Stimulated activated CD4-positive, alpha-beta T cell treated with anti-CD3 and anti-CD28 coated beads, TNF-alpha, amount 100 ng/mL, for 48 hours (primary cell): ENCODE measurements at places on chromosomes 2 and 18.

DNA sequence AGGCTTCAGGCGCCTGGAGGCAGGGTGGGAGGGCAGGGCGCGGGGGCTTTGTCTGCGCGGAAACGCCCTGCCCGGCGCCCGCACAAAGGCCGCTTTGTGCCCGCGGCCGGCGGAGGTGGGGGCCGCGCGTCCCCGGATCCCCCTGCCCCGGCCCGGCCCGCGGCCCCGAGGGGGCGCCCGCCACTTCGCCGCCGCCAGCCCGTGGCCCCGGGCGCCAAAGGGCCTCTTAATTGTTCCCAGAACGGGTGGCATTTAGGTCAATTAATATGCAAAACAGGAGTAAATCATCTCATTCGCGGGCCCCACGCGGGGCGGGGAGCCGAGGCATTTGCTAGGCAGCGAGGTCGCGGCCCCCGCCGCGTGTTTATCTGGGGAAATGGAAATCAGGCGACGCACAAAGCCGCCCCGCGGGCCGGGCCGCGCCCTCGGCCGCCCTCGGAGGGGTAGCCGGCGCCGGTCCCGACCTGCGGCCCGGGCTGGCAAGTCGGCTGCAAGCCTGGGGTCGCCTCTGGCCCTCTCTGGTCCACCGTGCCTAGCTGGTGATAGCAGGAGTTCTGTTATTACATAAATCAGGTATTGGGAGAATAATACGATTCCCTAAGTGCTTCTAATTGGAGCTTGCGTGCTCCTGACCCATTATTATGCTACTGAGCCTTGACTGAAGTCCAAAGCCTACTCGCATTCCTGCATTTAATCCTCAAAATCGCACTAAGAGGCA, 148.2 kb upstream of the GLI2 start:
- DNase-seq, result no peak

DNA sequence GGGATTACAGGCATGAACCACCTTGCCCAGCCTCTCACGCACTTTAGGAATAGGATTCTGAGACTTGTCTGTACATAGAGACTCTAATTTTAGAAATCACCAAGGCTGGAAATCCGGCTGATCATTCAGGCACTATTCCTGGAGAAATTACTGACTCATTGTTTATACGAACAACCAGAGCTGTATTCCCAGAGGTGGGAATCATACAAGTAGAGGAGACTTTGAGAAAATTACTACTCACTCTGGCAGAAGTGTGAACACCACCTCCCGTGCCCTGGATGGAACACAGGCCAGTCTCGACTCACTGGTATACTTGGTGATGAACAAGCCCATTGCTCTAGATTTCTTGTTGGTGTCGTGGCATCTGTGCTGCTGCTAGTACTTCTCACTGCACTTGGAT, 5.8 kb upstream of the ADNP2 start:
- DNase-seq, result no peak

DNA sequence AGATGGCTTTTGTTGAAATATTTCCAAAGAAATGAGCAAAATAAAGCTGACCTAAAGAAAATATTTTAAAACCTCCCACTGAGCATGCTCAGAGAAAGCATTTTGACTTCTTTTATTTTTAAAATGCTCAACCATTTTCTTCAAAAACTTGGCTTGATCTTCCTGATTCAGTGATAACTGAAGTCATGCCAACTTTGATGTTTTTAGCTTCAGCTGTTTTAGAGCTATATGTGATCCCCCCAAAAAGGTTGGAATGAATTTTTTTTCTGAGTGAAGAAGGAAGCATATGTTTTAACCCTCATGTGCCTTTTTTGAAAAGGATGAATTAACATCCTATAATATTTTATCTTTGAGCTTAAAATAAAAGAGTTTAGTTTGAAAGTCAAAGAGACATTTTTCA, 612.0 kb downstream of the ARHGAP15 start:
- DNase-seq, result no peak

DNA sequence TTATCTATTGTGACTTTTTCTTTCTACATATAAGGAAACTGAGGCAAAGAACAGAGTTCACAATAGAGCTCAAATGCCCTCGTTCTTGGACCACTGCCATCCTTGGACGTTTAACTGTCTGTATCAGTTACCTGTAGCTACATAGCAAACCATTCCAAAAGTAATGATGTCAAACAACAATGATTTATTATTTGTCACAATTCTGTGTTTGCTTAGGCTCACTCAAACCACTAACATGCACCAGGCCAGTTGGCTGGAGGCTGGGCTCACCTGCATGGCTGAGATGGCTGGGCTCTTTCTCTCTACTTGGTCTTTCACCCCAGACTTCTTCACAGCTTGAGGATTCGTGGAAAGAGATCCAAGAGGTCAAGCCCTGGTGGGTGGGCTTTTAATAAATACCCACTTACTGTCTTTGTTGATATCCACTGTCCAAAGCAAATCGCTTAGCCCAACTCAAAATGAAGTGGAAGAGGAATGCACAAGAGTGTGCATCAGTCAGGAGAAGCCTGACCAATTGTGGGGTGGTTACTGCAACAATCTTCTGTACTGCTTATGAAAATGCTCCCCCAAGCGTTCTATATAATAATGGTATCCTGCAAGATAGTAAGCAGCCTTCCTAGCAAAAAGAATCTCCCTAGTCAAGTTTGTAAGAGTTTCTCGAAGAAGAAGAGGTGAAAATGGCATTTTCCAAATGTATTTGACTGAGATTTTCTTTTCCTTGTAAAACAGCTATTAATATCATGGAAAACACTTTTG, 163.5 kb upstream of the NT5C1B start:
- no peak for DNase-seq

DNA sequence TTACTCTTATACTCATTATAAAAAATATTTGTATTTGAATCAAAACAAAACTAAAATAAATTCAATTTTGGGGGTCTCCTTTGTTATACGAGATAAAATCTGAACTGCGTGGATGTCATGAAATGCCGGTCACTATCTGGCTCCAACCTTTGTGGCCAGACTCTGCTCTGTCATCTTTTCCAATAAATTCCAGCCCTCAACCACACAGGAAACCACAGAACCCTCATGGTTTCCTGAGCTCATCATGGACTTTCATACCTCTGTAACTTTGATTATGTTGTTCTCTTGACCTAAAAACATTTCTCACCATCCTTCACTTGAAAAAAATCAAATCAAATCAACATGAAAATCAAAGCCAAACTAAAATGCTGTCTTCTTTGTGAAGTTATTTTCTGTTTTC, 724.7 kb downstream of the METTL4 start:
- DNase-seq, result no peak

DNA sequence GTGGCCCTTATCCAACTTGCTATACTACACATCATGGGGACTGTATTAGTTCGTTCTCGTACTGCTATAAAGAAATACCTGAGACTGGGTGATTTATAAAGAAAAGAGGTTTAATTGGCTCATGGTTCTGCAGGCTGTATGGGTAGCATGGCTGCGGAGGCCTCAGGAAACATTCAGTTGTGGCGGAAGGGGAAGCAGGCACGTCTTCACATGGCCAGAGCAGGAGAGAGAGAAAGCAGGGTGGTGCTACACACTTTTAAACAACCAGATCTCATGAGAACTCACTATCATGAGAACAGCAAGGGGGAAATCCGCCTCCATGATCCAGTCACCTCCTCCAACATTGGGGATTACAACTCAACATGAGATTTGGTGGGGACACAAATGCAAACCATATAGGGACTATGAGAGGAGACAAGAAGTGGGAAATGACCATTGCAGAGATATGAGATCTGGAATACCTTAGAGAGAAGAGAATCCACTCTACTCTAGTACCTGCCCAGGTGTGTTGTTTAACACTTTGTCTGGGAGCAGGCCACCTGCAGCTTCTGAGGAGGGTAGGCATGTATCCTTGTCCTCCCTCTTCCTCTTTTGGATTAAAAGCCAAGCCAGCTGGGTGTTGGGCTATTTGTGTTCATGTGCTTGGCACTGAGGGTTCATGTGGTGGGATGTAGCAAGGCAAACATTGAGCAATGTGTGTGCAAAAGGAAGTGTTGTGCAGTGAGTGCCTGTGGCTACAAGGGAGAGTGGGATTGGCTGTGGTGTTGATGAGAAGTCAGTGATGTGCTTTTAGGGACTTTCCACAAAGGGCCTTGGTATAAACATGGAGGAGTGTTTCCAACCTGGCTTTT, 22.8 kb downstream of the TTLL4 start:
- DNase-seq, result no peak

- DNase-seq, result no peak
Observed at GRCh38 chr2:4914551-4914950, 777.6 kb upstream of the SOX11 start.
